NCI-H774 (cell line): ENCODE measurements at places on chromosomes 3 and 15.

DNA sequence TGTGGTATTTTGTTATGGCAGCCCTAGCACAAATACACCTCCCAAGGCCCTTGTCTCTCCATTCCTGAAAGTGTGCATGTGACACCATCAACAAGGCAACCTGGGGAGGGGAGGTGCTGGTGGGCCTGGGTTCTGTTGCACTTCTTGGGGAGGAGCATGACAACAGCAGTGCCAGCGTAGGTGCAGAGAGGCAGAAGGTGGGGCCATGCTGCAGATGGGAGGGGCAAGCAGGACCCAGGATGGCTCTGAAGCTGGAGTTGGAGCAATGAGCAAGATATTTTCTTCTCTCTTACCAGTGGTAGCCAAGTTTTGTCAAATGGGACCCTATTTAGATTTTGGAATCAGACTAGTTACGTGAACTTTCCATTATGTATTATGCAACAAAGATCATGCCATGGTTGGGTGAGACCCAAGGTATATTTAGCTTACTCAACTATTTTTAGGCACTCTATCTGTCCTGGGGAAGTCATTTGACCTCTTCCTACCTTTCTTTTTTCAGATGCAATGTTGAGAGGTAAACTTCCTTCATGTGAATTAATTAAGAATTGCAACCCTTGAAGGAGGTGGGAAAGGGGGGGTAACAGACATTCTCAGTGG, 3.4 kb downstream of the FYCO1 start:
- DNase-seq = no peak

GRCh38 chr3:39727415-39727814, 82.0 kb upstream of the MYRIP start:
- DNase-seq = no peak

DNA sequence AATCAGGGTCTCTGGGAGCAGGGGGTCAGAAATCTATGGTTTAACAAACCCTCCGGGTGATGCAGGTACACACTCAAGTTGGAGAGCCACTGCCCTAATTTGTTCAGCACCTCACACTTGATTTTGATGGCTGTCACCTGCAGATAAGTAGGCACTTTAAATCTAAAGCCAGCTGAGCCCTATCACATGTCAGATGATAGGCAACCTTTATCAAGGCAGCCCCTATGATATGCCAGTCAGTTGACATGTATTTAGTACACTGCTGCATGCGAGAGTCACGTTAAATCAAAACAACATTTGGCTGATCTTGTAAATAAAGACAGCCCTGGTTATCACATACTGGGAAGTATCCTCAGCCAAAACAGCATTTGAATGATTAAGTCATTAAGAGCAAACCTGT, 104.4 kb upstream of the MCTP2 start:
- DNase-seq = no peak

DNA sequence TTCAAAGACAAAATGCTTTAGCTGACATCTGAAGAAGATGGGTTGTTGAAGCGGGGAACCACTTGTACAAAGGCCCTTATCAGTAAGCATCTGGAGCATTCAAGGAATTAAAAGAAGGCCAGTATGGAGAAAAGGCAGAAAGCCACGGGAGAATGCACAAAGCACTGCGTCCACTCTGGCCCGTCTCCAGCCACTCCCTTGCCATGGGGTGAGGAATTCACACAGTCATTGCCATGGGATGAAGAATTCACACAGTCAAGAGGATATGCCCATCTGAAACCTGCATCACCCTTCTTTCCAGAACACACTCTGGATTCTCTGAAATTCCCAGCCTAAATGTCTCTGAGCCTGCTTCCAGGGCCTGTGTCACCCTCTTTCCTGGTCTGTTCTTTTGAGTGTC, 26.7 kb upstream of the STAG1 start:
- no peak for DNase-seq

DNA sequence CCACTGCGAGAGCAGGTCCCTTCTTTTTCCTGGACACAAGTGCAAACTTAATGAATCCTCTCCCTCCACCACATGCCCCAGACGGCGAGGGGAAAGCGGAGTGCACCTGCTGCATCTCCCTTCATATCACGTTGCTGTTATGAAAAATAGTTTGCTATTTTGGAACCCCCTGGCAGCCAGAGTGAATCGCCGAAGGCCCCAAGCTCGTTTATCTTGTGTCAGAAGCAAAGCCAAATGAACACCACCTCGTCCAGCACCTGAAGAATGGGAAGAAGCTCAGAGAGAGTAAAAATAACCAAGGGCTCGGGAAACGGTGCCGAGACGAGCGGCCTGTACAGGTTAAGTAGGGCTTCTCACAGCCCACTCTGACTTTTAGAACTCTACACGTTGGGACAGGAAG, 394.6 kb upstream of the RORA start:
- DNase-seq = no peak

DNA sequence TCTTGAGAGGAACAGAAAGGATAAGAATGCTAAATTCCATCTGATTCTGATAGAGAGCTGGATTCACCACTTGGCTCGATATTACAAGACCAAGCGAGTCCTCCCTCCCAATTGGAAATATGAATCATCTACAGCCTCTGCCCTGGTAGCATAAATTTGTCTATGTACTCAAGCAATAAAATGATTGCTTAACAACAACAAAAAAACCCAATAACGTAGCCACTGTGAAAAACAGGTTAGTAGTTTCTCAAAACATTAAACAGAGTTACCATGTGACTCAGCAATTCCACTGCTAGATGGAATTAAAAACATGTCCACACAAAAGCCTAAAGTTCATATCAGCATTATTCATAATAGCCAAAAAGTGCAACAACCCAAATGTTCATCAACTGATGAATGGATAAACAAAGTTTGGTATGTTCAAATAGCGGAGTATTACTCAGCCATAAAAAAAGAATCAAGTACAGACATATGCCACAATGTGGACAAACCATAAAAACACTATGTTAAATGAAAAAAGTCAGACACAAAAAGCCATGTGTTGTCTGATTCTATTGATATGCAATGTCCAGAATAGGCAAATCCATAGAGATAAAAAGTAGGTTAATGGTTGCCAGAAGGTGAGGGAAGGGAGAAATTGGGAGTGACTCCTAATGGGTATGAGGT, 16.8 kb downstream of the BCL2L10 start:
- no peak for DNase-seq

GRCh38 chr3:197394464-197395321, 96.3 kb upstream of the DLG1 start:
- no peak for DNase-seq

- DNase-seq = no peak
Observed at GRCh38 chr3:184656458-184656828, 55.4 kb downstream of the MAGEF1 start.

- DNase-seq = no peak
Observed at GRCh38 chr15:35208353-35208752, 123.3 kb upstream of the NANOGP8 start.

DNA sequence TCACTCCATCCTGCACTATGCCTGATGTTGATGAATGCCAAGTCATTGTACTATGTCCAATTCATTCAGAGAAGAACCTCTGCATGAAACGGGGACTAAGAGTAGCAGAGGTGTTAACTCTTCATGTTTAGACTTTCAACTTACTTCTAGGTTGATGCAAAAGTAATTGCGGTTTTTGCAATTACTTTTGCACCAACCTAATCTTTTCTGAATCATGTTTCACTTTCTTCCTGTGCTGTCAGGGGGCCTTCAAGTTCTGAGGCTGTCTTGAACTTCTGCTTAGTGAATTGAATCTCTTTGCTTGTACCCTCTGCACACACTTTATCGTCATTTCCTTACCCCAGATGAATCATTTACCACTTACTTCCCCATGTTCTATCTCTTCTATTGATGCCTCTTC, 636.2 kb downstream of the NAALADL2 start:
- DNase-seq = no peak

GRCh38 chr3:29324180-29324651, 43.3 kb downstream of the RBMS3 start:
- DNase-seq = no peak

DNA sequence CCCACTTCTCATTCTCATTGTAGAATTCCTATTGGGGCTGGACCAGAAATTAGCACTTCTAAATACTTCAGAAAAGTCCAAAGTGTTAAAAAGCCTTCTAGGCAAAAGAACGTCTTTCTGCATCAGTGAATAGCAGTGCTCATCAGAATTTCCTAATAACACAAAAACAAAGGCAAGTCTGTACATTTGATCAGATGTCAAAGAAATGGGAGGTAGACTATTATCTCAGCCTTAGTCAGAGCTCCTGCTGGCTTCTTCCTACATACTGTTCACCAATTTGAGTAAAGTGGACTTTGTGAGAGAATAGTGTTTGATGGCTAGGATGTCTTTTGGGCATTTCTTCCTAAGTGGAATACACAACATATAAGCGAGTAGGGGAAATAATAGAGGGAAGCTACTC, 48.7 kb downstream of the FOXB1 start:
- DNase-seq = no peak

GRCh38 chr3:161893972-161894371, 397.4 kb downstream of the OTOL1 start:
- DNase-seq = no peak

- DNase-seq = peak; percentile 73
Observed at GRCh38 chr3:135576751-135577150, 388.8 kb upstream of the PPP2R3A start.

DNA sequence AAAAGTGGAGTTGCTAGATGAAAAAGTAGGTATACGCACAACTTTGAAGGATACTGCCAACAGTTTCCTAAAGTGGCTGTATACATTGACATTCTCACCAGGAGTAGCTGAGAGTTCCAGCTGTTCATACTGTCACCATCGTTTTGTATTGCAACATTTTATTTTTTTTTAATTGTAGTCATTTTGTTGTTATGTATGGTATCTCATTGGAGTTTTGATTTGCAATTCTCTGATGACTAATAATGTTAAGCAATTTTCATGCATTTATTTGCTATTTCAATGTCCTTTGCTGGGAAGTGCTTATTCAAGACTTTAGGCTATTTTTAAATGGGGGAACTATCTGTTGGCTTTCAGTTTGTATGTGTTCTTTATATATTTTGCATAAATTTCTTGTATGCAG, 185.1 kb upstream of the TGFBR2 start:
- DNase-seq = no peak

DNA sequence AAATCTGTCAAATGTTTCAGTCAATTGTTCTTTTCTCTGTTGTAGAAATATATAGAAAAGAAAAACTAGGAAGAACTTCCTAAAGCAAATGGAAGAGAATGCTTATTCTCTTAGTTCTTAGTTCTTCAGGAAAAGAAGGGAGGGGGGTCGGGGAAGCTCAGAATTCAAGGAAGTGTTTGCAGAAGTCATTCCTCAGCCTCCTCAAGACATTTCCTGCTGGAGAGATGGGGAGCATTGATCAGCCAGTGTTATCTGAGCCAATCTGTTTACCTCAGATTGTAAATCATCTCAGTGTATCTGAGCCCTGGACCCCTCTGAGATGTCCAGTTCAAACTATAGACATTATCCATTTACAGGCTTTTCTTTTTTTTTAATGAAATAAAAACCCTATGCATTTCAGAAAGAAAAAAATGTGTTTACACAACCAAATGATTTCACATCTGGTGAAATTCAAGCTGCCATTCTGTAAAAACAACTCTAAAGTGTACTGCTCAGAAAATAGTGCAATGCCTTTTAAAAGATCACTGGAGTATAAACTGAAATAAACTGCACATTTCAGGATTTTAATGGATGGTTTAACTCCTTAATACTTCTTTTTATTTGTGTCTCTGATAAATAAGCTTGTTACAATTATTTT, 460.7 kb downstream of the ROBO1 start:
- DNase-seq = no peak

DNA sequence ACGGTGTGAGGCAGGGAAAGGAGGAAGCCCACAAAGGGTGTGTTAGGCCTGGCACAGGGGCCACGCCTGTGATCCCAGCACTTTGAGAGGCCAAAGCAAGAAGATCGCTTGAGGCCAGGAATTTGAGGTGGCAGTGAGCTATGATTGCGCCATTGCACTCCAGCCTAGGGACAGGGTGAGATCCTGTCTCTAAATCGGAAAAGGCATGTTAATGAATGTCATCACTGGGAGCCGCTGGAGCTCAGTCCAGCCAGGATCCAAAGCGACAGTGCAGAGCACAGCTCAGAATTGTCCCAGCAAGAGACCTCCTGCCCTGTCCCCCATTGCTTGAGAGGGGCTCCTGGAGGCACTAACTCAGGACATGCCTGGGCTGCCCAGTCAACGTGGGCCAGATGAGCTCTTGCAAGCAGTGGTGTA, 15.0 kb upstream of the FBLN2 start:
- DNase-seq = no peak

DNA sequence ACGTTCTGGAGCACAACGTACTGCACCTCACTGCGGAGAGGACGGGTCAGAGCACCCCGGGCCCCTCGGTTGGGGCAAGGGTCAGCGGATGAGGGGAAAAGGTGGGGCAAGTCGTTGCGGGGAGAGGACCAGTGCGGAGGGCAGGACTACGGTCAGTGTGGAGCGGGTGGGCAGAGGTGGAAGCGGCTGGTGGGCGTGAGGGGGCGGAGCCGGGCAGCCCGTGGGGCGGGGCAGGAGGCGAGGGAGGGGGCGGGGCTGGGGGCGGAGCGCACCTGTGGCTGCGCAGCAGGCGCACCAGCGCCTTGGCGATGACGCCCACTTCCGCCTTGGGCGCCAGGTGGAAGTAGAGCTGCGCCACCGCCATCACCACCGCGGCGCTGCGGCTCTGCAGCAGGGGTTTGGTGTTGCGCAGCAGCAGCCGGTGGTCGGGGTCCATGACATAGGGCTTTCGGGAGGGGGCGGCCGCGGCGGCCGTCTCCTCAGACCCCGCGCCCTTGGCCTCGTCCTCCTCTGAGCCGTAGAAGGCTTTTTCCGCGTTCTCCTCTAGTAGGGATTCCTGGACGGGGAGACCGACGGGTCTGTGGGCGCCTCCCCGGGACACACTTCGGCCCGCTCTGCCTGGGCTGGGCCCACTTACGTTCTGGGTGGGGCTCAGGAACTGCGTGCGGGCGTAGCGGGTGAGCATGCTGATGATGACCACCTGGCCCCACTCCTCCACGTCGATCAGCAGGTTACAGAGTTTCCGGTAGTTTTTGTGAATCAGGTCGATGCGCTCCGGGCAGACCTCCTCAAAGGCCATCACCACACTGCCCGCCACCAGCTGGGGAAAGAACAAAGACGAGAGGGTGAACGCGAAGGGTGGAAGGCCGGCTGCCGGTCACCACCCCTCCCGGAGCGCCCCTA, 29.2 kb downstream of the AP3B2 start:
- peak; percentile 88 for DNase-seq

GRCh38 chr3:118942195-118942594, 92.5 kb downstream of the IGSF11 start:
- DNase-seq = no peak

GRCh38 chr15:75237316-75237982, 20.7 kb upstream of the GOLGA6C start:
- DNase-seq = no peak

GRCh38 chr3:194537732-194538247, 51.0 kb upstream of the ATP13A3 start:
- peak; percentile 52 for DNase-seq
